ENCODE measurements at places on chromosomes 1 and 21.

- no peak for DNase-seq
These were observed 1250.9 kb downstream of the BRINP3 start for GRCh38 chr1:189226779-189227178.

GRCh38 chr1:200146100-200146499 lies 118.6 kb downstream of the NR5A2 start:
- DNase-seq = no peak

DNA sequence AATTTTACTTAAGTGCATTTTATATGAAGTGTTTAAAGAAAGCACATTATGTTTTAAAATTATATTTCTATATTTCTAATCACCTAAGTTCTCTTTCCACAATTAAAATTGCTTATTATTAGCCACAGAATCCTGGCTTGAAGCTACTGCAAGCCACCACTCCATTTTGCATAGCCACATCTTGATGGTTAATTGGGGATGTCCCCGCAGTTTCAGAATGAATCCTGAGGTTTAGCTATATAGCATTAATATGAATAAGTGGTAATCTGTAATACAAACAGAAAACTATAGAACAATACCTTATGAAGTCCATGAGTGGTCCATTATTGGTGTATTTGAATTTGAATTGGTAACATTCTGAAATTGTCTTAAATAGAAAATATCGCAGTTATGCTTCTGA lies 11.6 kb upstream of the GOLPH3L start:
- DNase-seq = no peak

GRCh38 chr1:24900985-24901781 lies 28.9 kb downstream of the RUNX3 start:
- DNase-seq = no peak

GRCh38 chr21:17334484-17334883 lies 178.4 kb upstream of the CXADR start:
- no peak for DNase-seq

GRCh38 chr1:12059722-12060464 lies 3.2 kb upstream of the TNFRSF8 start:
- no peak for DNase-seq

DNA sequence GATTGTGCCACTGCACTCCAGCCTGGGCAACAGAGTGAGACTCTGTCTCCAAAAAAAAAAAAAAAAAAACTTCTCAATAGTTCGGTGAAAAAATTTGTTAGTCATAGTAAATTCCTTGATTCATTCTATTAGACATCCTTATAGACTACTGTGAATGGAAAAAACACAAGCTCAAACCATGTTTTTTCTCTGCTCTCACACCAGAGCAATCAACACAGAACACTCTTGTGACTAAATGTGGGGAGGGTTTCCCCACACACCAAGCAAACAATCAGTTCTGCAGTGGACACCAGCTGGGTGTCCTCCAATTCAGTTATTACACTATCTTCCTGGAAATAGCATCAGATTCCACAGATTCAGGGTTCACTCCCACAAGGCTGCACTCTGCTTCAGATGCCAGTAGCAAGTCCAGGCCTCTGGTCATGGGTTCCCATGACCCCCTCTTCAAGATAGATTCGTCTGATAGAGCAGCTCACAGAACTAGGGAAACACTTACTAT lies 69.1 kb upstream of the TEKT2 start:
- no peak for DNase-seq

DNA sequence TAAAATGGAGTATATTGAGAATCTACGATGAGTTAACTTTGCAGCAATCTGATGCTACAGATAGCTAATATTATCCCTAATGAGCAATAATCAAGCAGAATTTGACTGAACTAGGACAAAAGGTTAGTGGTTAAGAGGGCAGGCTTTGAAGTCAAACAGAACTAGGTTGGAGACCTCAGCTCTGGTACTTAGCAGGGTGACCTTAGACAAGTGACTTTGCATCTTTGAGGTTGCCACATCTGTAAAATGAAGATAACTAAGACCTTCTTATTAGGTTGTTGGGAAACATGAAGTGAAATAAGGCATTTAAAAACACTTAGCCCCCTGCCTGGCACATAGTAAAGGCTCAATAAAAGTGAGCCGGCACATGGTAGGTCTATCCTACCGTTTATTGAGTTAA lies 4.3 kb upstream of the FUCA1 start:
- no peak for DNase-seq

DNA sequence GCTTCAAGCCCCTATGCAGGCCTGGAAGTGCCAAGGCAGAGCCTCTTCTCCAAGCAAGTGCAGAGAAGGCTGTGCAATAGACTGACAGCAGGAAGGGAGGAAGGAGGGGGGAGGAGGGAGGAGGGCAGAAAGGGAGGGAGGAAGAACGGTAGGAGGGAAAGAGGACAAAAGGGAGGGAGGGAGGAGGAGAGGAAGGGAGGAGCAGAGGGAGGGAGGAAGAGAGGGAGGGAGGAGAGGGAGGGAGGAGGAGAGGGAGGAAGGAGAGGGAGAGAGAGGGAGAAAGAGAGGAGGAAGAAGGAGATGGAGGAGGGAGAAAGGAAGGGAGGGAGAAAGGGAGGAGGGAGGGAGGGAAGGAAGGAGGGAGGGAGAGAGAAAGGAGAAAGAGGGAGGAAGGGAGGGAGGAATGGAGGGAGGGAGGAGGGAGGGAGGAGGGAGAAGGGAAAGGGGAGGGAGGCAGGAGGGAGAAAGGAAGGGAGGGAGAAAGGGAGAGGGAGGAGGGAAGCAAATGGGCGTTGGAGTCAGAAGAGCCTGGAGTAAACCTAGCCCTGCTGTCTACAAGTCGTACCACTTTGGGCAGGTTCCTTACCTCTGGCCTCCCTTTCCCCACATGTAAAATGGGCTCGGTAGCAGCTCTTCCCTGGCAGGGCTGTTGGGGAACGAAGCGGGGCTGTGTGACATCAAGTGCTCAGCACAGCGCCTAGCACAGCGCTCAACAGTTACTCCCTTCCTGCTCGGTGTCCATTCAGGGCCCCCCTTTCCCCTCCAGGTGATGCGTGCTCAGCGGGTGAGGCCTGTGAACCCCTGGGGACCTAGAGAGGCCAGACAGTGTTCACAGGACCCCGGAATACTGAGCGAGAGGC lies 244.6 kb downstream of the NPHP4 start:
- no peak for DNase-seq

GRCh38 chr1:108811611-108812010 lies 45.3 kb downstream of the AKNAD1 start:
- no peak for DNase-seq

DNA sequence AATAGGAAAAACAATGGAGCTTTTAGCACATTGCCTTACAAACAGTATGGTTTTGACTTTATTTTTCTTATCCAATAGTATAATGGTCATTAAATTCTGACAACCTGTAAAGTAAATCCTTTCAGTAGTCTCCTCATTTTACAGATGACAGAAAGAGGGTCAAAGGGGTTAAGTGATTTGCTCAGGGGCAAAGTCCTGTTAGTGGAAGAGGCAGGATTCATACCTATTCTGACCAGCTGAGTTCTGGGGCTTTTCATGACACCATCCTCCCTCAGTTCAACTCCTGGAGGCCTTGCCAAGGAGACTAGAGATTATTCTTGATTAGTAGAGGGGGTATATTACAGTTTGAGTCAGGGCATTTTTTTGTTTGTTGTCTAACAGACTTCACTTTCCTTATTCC lies 278.7 kb upstream of the DUSP10 start:
- no peak for DNase-seq

DNA sequence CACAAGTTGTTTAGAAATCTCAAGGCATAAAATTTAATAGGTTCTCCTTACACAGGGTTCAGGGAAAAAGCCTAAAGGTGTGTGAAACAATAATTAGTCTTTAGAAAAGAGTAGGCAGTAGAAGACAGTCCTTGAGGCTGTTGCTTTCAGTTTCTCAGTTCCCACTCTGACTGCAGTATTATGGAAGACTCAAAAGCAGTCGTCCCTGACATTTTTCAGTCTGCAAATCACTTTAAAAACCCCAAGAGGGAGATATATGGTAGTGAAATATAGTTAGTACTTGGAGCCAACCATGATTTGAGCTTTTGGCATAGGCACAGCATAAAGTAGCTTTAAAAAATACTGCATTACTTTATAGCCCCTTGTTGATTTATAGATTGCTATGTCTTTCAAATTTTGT lies 299.7 kb downstream of the OLFM3 start:
- no peak for DNase-seq

DNA sequence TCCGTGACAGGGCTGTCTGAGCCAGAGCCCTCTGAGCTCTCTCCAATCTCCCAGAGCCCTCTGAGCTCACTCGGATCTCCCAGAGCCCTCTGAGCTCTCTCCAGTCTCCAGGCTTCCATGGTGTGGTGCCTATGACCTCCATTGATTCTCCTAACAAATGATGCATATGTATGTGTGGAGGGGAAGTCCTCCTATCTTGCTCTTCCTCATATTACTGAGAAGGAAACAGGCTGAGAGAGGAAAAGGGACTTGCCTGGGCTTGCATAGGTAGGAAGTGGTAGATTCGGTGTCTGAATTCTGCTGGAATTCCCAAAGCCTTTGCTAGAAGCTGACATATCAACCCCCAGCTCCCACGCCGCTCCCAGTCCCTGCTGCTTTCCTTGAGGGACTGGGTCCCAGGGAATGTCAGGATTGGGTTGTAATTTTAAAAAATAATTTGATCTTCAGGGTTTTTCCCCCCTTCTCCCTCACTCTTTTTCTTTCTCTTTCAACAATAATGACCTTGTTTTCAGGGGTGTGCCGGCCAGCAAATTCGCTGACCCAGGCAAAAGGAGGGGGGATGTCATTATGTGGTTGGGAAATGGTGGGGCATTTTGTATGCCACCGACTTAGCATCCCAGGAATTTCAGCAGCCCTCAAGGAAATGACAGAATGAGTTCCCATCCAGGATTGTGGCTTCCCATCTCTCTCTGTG lies 42.3 kb upstream of the RUNX3 start:
- DNase-seq = no peak

GRCh38 chr21:39849014-39849655 lies 18.1 kb upstream of the PCP4 start:
- no peak for DNase-seq

DNA sequence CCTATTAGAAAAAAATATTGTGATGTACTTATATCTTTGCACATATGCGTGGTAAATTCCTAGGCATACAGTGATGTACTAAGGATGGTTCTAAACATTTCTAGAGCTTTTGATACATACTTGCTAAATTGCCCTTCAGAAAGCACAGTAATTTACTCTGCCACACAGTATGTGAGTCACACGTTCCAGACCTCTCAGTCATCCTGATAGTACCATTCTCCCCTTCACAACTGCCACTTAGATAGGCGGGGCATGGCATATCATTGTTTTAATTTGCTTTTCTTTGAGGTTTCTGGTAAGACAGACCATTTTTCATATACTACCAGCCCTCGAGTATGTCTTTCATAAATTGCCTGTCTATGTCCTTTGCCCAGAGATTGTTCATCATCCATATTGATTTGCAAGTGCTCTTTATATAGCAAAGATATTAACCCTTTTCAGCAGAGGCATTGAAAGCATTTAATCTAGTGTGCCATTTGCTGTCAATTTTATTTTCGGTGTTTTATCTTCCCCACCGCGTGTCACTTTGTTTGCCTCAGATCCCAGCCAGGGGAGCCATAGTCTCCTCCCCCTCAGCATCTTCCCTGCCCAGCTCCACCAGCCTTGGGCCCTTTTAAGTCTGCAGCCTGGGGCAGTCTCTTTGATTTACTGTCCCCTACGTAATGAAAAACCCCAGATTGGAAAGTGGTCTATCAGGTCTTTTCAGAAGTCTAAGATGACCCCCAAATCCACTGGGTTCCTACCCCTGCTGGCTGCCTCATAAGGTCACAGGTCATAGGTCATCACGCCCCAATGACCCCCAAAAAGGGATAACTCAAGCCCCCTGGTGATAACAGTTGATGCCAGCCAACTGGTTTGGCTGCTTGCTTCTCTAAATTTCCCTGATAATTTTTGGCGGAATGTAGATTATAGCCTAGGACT lies 11.8 kb upstream of the PAX7 start:
- DNase-seq = peak; percentile 82

GRCh38 chr1:119081267-119081666 lies 59.2 kb downstream of the WARS2 start:
- peak; percentile 0 for DNase-seq

- no peak for DNase-seq
These were observed 26.6 kb upstream of the GPR153 start for GRCh38 chr1:6287431-6287886.

DNA sequence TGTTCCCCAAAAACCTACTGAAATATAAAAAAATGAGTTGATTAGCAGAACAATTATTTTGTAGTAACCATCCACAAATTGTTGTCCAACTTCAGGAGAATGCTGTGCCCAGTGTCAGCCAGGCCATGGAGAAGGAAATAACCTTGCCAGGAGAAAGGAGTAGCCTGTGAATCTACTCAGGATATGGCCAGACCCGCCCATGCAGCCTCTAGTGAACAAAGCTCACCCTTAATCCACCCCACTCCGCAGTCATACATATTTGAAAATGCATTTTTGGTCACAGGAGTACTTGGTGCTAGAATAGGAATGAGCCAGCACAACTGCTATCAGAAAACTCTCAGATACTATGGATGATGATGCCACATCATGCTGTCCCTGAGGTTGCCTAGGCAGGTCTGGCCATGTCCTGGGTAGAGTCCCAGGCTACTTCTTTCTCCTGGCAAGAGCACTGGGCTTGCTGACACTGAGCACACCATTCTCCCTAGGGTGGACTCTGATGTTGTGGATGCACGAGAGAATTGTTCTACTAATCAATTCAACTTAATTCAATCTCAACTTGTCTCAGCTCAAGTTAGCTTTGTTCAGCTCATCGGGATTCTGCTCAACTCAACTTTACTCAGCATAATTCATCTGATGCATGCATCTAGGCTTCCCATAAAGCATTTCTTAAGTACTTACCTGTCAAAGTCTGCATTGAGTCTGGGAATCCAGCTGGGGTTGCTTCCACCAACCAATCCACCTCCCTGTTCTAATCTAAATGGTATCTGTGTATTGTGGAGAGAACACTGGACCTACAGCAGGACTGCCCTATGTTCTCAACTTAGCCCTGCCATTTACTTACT lies 18.2 kb downstream of the STYXL2 start:
- DNase-seq = no peak

DNA sequence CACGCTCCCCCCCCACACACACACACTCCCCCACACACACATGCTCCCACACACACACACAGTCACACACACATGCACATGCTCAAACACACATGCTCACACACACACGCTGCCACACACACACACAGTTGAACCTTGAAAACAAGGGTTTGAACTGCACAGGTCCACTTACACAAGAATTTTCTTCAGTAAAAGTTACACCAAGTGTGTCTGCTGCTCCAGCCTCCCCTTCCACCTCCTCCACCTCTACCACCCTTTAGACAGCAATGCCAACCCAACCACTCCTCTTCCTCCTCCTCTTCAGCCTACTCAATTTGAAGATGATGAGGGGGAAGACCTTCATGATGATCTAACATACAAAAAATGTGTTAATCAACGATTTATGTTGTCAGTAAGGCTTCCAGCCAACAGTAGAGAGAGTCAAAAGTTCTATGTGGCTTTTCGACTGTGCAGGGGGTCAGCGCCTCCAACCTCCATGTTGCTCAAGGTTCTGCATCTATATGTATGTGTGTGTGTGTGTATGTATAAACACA lies 26.8 kb downstream of the HSF2BP start:
- DNase-seq = no peak

- DNase-seq = no peak
These were observed 37.9 kb downstream of the RLF start for GRCh38 chr1:40199126-40199525.

Measured in PC-9 (cell line).